ENCODE measurements at places on chromosomes 2 and 18.

DNA sequence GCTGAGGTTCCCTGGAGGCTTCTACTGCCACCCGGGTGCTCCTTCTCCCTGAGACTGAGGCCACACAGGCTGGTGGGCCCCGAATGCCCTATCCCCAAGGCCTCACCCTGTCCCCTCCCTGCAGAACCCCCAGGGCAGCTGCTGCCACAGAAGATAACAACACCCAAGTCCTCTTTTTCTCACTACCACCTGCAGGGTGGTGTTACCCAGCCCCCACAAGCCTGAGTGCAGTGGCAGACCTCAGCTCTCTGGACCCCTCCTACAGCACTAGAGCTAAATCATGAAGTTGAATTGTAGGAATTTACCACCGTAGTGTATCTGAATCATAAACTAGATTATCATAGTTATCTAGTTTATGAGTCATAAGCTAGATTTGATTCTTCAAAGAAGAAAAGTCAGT lies 7.3 kb upstream of the CENPA start:
- DNase-seq: no peak

DNA sequence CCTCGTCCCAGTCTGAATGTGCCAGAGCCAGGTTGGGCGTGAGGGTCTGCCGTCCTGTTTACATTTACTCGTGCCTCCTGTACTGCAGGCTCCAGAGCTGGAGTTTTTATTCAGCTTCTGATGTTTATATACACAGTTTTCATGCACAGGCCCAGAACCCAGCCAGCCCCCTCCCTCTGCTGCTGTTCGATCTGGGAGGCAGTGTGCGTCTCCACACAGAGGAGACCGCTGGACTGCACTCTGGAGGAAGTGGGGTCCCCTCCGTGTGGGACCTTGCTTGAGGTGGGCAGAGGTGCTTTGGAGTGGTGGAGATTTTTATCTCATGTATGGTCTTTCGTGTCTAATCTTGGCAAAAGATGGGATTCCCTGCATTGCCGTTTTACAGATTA lies 90.6 kb downstream of the GLI2 start:
- DNase-seq: no peak

GRCh38 chr2:185919155-185919554 lies 180.6 kb downstream of the FSIP2 start:
- no peak for DNase-seq

DNA sequence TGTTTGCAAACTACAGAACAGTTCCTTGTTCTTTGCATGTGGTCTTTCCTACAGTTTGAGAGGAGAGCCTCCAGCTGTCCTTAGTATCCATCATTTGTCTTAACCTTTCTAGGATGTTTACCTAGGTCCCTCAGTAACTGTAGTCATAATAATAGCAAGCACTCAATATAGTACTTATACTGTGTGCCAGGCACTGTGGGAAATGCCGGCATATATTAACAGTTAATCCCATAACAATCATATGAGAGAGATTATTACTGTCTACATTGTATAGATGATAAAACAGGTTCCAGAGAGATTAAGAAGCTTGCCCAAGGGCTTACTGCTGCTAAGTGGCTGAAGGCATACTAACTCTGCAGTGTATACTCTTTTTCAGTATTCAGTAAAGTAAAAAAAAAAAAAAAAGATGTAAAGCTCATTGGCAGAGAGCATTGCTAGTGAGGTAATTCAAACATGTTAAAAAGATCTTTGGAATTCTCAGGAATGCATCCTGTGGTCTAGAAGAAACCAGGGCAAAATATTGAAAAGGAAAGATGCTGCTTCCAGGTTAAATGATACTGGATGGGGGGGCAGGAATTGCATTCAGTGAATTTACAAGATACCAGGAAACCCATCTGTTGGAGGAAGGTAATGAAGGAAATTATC lies 72.3 kb downstream of the SPTBN1 start:
- DNase-seq: no peak

- peak; percentile 56 for DNase-seq
These were observed 29.9 kb upstream of the ALKAL2 start for GRCh38 chr2:317501-318424.

DNA sequence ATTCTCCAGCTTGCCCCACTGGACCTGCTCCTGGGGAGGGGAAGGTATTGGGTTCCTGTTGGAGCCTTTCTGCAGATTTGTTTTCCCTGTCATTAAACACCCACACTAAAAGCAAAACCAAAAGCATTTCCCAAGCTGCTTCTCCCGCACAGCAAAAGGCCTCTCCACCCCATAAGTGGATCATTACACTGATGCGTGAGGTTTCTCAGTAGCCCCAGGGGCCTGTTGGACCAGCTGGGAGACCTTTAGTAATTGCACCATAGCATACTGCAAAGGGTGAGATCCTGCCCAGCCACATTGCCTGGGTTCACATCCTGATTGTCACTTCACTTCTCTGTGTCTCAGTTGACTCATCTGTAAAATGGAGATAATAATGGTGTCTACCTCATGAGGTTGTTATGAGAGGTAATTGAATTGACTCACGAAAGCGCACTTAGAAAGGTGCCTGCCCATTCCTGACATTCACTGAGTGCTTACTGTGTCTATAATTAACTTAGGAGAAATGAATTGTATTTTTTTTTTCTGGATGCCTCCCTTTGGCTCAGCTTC lies 43.9 kb downstream of the TOGARAM2 start:
- no peak for DNase-seq

- DNase-seq: no peak
These were observed 301.3 kb upstream of the RGPD4 start for GRCh38 chr2:107525406-107525805.

DNA sequence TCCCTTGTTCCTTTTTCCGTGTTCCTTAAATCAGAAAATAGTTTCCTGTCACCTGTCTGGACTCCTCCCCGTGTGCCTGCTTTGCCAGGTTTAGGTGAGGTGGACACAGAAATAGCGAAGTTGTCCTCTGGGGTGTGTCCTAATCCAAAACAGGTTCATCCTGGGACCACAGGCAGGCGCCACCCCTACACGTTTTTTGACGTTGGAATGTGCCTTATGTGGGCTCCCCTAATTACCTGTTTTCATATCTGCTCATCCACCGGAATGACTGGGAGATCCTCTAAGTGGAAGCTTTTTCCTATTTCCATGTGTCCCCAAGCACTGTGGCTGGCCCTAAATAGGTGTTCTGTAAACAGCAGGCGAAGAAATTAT lies 49.0 kb upstream of the PAIP2B start:
- no peak for DNase-seq

DNA sequence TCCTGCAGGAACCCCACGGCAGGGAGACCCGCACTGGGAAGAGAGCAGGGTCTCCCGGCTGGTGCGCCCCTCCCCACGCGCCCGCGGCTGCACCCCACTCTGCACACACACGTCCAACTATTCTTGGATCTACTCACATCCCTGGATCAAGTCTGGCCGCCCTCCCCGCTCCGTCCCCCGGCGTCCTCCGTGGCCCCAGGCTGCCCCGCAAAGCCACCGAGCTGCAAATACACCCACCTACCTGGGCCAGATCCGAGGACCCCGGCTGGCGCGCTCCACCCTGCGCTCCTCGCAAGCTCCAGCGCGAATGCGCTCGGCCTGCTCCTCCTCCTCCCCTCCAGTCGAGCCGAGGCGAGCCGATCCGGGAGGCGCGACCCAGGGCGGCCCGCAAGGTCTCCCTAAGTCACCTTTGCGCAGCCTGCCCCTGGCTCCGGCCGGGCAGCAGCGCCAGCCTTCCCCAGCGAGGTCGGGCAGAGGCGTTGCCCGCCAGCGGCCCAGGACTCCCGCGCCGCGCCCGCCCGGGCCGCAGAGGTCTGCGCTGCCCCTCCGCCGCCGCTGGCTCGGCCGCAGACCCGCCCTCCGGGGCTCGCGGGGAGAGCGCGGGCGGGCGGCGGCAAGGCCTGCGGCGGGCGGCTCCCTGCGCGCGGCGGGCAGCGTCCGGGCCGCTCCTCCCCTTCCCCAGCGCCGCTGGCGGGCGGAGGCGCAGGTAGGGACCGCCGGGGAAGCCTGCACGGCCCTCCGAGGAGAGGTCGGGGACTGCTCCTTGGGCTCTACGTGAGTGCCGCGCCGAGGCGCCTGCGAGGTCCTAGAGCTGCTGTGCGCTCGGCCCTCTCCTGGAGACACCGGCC lies 126.0 kb downstream of the OSBPL1A start:
- DNase-seq: peak; percentile 41

GRCh38 chr2:19321946-19322345 lies 36.5 kb downstream of the OSR1 start:
- no peak for DNase-seq

- no peak for DNase-seq
These were observed 14.8 kb downstream of the WDFY1 start for GRCh38 chr2:223930103-223930976.

- DNase-seq: peak; percentile 65
These were observed 10.3 kb downstream of the ITGA6 start for GRCh38 chr2:172437419-172438341.

DNA sequence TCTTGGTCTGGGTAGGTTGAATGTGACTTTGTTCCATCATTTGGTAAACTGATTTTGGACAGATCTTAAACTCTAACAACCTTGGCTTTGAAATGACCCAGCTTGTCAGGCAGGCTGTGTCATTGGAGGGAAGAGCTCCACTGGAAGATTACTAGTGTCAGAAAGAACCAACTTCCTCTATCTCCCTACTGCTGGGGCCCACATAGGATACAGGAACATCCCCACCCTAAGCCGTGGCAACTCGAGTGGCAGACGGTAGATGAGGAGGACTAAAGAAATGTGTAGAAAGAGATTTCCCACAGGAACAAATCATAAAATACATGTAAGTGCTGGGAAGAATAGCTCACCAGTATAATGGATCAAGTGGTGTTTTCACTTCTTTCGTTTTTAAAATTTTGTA lies 4.3 kb upstream of the G6PC2 start:
- DNase-seq: no peak

- no peak for DNase-seq
These were observed 26.4 kb upstream of the B4GALT6 start for GRCh38 chr18:31710826-31711225.

DNA sequence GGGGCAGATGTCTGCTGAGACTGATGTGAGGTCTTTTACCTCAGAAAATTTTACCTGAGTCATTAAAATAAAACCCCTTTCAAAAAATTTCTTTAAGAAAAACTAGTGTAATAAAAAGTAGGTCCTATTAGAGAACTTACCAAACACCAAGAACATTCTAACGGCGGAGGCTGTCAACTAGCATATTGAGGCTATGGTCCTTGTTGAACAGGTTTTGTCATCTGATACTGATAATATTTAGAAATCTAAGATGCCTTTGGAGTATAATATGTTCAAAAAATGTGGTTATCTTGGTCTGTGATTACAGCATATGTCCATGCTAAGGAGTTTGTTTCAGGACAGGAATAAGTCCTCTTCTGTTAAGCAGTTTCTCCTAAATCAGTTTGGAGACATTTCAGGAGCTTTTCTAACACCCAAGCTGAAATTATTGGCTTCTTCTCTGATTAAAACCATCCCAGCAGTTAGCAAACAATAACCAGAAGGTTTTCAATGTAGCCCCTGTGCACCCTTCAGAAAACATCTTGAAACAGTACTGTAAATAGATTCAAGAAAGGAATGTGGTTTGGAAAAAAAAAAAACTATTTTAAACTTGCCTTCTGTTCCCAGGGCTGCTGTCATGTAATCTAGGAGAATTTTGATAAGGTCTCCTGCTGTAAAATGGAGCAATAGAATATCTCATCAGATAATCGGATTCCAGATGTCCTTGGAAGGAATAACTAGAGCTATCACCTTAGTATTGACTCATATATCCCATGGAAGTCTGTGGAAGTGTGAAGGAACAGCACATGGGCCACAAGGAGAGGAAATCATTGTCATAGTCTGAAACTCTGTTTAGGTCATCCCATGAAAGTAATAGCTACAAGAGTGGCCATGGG lies 58.7 kb upstream of the B3GNT2 start:
- no peak for DNase-seq

- no peak for DNase-seq
These were observed 551.1 kb downstream of the BCL11A start for GRCh38 chr2:60002183-60002867.

DNA sequence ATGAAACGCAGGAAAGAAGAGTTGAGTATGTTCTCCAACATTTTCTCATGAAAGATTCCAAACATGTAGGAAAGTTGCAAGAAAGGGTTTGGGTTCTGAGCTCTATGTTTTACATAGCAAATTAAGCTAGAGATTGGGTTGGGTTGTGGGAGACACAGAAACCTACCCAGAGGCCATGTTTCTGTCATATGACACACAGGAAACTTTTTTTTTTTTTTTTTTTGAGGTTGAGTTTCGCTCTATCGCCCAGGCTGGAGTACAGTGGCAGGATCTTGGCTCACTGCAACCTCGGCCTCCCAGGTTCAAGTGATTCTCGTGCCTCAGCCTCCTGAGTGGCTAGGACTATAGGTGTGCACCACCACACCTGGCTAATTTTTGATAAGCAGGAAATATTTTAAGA lies 57.6 kb downstream of the DOCK10 start:
- no peak for DNase-seq

- DNase-seq: no peak
These were observed 42.7 kb downstream of the COLEC12 start for GRCh38 chr18:457521-458412.

DNA sequence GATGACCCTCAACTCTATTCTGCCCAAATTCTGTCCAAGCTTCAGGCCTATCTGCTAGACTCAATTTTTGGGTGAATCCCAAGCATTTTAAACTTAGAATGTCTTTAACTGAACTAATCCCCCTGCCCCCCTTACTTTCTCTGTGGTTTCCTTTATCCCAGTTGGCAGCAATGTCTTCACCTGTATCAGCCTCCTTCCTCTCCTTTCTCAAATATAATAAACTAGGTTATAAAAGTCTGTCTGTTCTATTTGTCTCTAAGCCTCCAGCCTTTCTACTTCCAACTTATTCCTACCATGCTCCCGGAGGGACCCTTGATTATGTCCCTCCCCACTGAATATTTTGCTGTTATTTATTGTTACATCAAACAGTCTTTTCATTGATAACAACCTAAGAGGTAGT lies 375.5 kb upstream of the TRIB2 start:
- no peak for DNase-seq

GRCh38 chr2:32865399-32866068 lies 81.2 kb upstream of the LTBP1 start:
- no peak for DNase-seq

DNA sequence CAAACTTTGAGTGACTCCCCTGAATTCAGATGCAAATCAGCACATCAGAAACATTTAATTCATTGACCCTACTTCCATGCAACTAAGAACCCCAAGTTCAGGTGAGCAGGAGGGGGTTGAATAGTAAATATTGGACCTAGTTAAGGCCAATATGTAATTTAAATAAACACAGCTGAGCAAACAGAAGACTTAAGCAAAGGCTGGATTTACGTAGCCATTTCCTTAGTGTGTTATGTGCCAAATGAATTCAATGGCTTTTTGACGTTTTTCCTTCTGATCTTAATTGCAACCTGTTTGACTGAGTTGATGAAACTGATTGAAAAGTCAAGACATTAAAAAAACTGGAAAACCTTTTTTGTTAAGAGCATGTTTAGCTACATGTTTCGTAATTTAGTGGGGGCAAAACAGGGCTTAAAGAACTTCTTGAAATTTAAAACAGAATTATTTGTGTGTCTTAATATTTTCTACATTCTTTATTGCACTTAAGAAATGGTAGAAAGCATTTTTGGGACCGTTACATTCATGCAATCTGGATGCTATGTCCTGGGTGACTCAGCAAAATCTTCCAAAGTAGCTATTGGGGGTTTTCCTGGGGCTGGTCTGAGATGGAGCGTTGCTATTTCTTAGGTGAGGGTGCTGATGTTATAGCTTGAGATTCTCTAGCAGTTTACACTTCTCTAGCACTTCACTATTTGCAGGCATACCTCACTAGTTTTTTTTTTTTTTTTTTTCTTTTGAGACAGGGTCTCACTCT lies 25.5 kb upstream of the KCNE4 start:
- no peak for DNase-seq
